Stimulated activated CD4-positive, alpha-beta T cell treated with anti-CD3 and anti-CD28 coated beads, Interleukin-4, amount 100 ng/mL, for 4 hours (primary cell): ENCODE measurements at places on chromosomes 5 and 9.

- no peak for DNase-seq
Observed at GRCh38 chr5:78908173-78909061, 76.7 kb downstream of the ARSB start.

DNA sequence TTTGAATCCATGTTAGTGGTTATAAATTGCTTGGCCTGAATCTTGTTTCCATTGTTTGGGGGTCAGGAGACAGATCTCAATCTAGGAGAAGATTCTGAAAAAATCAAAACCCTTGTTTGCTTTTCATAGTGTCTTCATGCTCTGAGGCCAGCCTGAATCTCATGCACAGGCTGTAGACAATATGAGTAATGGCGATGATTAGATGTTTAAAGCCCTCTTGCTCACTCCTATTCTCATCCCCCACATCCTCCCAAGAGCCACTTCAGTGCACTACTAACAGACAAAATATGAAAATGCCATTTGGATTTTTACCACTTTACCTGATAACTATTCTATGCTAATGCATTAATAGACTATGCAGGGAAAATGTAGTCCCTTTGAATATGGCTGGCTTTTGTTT, 129.4 kb downstream of the NUDT12 start:
- DNase-seq: no peak

DNA sequence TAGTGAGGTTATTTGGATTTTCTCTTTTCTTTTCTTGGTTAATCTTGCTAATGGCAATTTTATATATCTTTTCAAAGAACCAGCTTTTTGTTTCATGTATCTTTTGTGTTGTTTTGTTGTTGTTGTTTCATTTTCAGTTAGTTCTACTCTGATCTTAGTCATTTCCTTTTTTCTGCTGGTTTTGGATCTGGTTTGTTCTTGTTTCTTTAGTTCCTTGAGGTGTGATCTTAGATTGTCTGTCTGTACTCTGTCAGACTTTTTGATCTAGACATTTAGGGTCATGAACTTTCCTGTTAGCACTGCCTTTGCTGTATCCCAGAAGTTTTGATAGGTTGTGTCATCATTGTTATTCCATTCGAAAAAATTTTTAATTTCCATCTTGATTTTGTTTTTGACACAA, 399.7 kb downstream of the TLE1 start:
- DNase-seq: no peak

- no peak for DNase-seq
Observed at GRCh38 chr5:31442058-31442745, 89.7 kb downstream of the DROSHA start.

DNA sequence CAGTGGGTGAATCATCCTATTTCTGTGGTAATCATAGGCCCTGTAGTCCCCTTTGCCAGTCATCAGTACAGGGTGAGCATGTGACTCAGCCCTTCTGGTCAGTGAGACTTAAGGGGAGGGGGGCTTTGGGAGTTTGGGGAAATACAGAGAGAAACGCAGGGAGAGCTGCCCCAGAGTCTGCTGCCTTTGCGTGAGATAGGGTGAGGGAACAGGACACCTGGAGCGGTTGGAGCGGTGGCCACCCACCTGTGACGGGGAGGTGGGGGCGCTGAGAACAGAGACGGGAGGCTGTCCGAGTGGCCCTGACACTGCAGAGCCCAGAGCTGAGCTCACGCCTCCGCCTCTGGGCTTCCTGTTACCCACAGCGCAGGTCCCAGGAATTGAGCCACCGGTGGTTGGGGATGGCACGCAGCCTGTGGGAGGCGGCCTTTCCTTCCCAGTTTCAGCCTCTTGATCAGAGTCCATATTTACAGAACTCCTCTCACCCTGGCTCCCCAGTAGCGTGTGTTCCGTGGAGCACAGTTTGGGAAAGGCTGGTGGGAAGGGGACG, 92.0 kb upstream of the ERCC6L2 start:
- no peak for DNase-seq

- DNase-seq: no peak
Observed at GRCh38 chr5:160619381-160619780, 197.7 kb downstream of the PTTG1 start.

DNA sequence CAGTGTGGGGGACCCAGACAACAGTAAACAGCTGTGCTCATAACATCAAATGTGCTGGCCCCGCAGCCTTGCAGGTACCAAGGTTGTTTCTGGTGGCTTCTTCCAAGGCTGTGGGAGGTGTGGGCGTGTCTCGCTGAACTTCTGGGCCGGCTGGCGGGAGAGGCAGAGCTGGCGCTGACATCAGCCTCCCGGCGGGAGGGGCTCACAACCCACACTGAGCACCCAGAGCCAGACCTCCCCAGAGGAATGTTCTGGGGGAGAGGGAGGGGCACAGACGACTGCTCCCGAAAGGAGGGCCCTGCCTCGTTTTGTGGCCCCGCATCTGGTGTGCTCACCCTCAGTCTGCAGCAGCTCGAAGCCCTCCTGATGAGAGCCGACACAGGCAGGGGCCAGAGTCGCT, 6.9 kb upstream of the SLC12A7 start:
- peak; percentile 37 for DNase-seq

GRCh38 chr9:126625329-126626126, 11.8 kb downstream of the LMX1B start:
- no peak for DNase-seq

GRCh38 chr5:135559354-135559753, 19.4 kb downstream of the CXCL14 start:
- no peak for DNase-seq

DNA sequence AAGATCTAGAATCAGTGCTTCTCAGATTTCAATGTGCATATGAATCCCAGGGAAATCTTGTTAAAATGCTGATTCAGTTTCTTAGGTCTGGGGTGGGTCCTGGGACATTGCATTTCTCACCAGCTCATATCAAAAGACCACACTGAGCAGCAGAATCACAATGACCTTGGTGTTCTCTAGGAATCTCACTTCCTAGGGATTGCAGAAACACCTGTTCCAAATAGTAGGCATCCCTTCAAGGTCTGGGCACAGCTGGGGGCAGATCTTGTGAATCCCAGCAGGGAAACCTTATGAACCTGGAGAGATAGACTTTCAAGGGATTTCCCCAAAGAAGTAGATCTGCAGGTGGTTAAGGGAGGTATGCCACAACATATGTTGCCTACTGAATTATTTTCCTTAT, 8.9 kb upstream of the GARNL3 start:
- DNase-seq: no peak

- DNase-seq: no peak
Observed at GRCh38 chr5:138659121-138659520, 83.9 kb upstream of the HSPA9 start.

DNA sequence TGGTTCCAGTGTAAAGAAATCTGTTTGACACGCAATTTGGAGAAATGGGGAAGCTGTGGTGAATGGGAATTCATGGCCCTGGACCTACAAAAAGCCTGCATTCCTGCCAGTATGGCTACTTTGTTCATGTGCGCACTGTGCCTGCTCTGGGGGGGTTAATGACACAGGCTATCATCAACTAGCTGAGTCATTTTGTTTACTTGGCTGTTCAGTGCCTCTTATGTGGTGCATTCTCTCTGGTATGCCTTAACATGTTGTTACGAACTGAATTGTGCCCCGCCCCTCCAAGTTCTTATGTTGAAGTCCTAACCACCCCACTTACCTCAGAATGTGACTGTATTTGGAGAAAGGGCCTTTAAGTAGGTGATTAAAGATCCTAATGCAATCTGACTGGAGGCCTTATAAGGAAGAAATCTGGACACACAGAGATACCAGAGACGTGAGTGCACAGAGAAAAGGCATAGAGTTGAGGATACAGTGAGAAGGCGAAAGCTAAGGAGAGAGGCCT, 20.4 kb upstream of the UBAP1 start:
- no peak for DNase-seq

DNA sequence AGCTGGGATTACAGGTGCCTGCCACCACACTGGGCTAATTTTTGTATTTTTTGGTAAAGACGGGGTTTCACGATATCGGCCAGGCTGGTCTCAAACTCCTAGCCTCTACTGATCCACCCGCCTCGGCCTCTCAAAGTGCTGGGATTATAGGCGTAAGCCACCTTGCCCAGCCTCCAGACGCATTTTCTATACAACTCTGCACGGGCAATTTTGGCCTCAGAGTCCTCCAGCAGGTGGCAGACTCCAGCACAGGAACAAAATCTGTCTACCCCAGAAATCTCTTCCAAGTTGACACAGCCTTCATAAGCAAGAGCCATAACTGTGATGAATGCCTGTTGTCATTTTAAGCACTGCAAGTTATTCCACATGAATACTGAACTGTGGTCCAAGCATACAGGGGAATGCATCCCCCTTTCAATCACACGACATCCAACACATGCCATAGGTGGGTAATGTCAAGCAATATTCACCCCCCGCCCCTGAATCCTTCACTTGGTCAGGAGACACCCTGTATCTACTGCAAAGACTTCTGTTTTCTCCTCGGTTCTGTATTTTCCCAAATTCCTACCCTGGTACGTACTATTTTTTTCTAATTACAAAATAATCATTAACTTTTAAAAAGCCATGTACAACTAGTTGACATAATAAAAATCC, 50.8 kb downstream of the ALDH7A1 start:
- DNase-seq: no peak

GRCh38 chr5:128384068-128384467, 154.0 kb downstream of the FBN2 start:
- no peak for DNase-seq

GRCh38 chr9:69131682-69132081, 42.4 kb upstream of the TJP2 start:
- DNase-seq: no peak

GRCh38 chr5:61631438-61631941, 299.4 kb downstream of the ZSWIM6 start:
- DNase-seq: no peak

- DNase-seq: no peak
Observed at GRCh38 chr5:158463938-158464337, 605.0 kb upstream of the CLINT1 start.

DNA sequence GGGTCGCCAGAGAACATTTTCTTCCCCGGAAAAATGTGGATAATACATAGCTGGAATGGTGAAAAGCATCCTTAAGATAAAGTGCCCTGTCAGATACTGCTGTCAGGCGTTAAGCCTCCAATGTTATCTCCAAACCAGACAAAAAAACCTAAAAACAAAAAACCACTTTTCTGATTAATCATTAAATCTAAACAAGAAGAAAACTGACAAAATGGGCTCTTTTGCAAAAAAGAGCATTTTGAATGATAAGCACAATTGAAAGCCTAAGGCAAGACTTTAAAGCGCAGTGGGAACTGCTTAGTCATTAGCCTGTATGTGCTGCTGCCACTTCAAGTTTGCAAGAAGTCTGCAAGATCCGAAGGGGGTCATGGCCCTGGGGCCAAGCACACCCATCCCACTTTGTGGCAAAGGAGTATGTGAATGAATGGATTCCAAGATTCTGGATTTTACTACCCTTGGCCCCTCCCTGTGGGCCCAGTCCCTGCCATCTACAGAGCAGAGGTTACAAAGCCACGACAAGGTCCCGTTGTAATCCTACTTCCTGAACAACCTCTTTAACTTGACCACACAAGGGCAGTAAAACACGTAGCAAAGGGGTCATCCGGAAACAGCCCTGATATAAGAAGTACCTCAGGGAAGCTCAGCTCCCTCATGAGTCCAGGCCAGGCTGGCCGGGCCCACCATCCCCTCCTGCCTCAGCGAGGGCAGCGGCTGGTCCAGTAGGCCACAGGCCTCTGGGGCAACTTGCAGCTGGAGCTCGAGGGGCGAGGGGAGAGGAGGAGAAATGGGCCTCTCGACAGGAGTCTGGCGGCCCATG, 29.7 kb downstream of the SHB start:
- DNase-seq: no peak

GRCh38 chr9:37540634-37541033, 35.5 kb downstream of the FBXO10 start:
- no peak for DNase-seq

DNA sequence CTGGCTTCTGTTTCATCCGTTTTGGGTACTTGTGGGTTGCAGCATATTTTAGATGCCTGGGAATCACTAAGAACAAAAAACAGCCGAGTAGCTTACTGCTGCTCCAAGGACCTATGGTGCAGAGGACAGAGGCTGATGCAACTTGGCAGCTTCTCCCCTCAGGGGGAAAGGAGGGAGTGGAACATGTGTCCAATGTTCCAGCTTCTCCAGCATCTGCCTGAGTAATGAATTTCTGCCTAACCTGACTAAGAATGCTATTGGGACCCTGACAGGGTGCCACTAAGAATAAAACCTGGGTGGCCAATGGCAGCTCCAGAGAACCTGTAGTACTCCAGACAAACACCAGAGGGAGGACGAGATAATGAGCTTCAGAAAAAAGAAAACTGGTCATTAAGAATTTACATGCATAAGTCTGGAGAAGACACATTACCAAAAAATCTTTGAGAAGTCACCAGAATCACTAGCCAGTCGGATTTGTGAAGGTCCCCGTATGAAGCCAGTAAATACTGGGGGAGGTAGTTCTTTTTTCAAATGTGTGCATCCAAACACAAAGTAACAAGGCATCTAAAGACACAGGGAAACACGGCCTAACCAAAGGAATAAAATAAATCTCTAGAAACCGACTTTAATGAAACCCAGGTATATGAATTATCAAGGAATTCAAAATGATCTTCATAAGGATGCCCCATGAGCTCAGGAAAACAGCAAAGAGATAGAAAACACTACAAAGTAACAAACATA, 293.5 kb downstream of the HINT1 start:
- DNase-seq: peak; percentile 17

DNA sequence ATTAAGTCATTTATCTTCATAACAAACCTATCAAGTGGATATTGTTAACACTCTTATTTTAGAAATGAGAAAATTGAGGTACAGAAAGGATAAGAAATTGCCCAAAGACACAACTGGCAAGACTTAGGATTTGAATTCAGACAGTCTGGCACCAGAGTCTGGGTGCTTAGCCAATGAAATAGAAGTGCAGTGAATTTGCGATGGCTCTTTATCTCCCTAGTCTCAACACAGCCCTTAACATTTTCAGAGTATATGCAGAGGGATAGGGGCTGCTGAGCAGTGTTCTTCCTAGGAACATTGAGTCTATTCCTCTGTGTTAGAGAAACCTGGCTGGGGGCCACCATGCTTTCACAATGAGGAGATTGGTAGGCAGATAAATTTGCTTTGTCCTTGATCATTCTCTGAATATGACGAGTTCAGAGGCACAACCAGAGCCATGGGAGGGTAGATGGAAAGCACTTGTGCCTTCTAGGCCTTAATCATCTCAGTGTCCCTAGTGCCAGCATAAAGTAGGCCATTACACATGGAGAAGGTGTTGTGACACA, 6.1 kb upstream of the FSD1L start:
- no peak for DNase-seq

DNA sequence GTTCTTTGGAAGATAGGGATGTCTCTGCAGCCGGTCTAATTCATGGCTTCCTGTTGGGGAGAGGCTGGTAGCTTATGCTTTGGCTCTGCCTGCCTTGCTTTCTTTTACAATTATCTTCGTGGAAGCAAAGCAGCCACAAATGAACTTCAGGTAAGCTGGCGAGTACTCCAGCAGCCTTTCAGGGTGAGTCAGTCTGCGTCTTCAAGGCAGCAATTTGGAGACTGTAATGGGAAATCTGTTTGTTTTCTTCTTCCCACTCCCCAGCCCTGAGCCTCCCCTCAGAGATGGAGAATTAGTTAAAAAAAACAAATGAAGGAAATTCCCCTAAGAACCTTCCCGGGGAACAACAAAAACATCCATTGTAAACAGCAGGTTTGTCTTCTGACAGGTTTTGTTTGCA, 100.1 kb downstream of the PSAT1 start:
- no peak for DNase-seq
